ENCODE measurements at places on chromosomes 3 and 15. TPM values are rescaled to one million over a fixed set of nuclear protein-coding genes. Genes with fewer than 3 reads are reported as not detected.

RLBP1 gene
- not detected for total RNA-seq

CDHR4 gene
- total RNA-seq = not detected

TM2D3 gene
- total RNA-seq = 82.8 TPM

TMOD2 gene
- 5.9 TPM for total RNA-seq

ASB14 gene
- total RNA-seq = 0.10 TPM

HIGD1A gene
- 42.1 TPM for total RNA-seq

IGSF11 gene
- 0.10 TPM for total RNA-seq

CCDC191 gene
- total RNA-seq = 4.3 TPM

PLA2G4E gene
- not detected for total RNA-seq

TRIM71 gene
- total RNA-seq = 0.10 TPM

ZNF592 gene
- total RNA-seq = 20.1 TPM

GOLGA8R gene
- total RNA-seq = 2.2 TPM

HCN4 gene
- total RNA-seq = under 0.01 TPM

PRR20G gene
- not detected for total RNA-seq

ALDH1A3 gene
- 0.10 TPM for total RNA-seq

DUOX1 gene
- total RNA-seq = 0.10 TPM

GPR156 gene
- total RNA-seq = 0.42 TPM

NANOGP8 gene
- total RNA-seq = 0.21 TPM

LARP6 gene
- total RNA-seq = not detected

GOLGA8G gene
- total RNA-seq = not detected

FGF7 gene
- total RNA-seq = 0.10 TPM

FOXB1 gene
- total RNA-seq = 0.10 TPM

TF gene
- not detected for total RNA-seq

UROC1 gene
- total RNA-seq = not detected

ARL14 gene
- total RNA-seq = not detected

LYZL4 gene
- not detected for total RNA-seq

SLC9C1 gene
- total RNA-seq = 0.10 TPM

SELENOT gene
- total RNA-seq = 268 TPM

Measured in mononuclear cell (primary cell).